AML-193 (cell line): ENCODE measurements at places on chromosomes 6 and 20.
A peak's percentile ranks its signal among the peaks of the same experiment; 100 is the strongest.

GRCh38 chr6:42864602-42865001, 14.8 kb upstream of the RPL7L1 start:
- no peak for DNase-seq

- DNase-seq = no peak
Observed at GRCh38 chr6:42293386-42293977, 75.8 kb upstream of the MRPS10 start.

DNA sequence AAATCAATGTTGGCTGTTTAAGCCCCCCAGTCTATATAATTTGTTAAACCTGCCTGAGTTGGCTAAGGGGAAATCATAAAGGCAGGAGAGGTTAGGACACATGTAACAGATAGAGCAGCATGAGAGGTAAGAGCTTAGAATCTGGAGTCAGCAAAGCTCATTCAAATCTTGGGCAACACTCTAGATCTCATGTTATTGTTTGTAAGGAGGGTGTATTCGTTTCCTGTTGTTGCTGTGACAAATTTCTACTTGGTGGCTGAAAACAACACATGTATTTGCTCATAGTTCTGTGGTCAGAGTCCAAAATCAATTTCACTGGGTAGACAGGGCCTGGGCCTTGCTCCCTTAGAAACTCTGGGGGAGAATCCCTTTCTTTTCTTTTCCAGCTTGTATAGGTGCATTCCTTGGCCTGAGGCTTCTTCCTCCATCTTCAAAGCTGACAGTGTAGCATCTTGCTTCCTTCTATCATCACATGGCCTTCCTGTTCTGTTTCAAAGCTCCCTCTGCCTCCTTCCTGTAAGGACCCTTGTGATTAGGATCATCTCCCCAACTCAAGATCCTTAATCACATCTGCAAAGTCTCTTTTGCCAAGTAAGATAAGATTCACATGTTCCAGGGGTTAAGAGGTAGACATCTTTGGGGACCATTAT, 4.4 kb downstream of the LY86 start:
- DNase-seq = peak; percentile 47

DNA sequence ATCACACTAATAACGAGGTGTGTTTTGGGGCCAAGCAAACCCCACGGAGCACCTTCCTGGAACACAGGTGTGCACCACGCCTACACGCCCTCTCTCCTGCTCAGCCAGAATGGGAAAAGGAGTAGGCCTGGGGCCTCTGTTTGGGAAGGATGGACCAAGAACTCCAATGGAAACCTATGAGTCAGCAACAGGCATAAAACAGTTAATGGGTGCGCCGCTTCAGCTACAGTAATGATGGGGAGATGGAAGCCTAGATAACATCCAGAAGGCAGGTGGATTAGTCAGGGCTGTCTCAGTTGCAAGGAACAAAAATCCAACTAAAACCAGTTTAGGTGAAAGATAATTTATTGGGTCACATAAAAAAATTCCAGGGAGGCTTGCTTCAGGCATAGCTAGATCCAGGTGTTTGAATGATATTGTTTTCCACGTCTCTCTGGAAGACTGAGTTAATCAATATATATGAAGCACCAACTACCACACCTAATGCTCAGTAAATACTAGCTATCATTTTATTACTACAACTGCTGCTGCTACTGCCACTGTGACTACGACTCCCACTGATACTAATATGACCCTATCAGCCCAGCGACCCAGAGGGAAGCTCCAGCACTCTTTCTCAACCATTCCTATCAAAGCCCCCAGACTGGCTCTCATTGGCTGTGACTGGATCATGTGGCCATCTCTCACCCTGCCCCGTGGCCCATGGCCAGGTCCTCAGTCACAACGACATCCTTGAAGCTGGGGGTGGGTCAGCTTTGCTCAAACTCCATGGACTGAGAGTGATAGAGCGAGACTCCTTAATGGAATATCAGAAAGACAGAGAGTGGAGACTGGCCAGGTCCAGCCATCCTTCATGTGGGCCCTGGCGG, 155.2 kb upstream of the PTPN1 start:
- DNase-seq = no peak

DNA sequence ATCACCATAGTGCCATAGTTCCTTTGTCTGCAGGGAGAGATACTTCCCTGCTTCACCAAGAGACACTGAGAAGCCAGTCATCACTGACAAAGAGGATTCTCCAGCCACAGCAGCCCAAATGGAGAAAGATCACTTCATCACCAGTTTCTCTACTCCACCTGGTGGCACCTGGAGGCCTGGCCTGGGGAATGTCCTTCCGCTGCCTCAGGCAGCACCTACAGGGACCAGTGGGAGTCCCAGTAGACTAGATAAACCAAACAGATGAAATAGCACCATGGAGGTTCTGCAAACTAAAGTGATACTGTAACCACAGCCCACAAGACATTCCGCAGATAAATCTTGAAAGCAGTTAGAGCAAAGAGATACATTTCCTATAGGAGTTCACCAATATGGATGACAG, 266.5 kb downstream of the C6orf118 start:
- no peak for DNase-seq

GRCh38 chr6:114833211-114833610, 490.4 kb upstream of the HS3ST5 start:
- no peak for DNase-seq

DNA sequence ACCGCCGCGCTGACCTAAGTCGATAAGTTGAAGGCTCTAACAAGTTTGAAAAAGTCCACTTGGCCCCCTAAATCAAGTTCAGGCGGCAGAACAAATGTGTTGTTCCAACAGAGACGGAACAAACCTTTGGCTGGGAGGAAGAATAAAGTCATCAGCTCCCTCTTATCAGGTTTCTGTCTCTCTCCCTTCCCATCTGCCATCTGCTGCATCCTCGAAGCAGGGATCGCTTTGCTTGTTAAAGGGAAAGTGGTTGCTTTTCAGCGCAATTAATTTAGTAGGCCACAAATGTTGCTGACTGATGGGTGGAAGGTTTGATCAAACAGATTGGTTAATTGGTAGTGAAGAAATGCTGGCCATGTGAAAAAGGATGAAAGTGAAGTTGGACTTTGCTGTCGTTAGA, 64.3 kb downstream of the CDH4 start:
- DNase-seq = no peak

DNA sequence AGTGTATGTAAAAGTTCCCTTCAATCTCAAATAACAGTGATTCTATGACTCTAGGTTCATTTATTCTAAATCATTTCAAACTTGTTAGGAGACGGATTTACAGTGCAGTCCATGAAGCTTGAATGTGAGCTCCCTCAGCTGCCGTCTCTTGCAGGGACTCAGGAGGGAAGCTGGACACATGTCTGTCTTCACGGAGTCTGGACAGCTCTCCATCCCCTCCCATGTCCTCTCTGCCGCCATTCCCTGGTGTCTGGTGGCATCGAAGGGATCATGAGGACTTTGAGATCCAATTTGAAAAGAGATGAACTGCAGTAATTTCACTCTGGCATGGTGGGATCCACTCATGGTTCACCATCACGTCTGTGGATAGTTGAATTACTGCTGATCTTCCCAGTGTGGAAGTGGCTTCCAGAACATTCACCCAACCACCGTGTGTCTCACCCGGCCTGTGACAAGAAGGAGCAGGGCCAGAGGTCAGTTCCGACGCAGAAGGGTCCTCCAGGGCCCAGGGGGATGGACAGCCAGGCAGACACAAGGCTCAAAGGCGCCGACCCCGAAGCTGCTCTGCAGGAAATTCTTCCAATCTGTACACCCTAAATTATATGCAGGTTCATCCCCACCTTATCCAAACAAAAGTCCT, 370.1 kb downstream of the THBS2 start:
- no peak for DNase-seq

DNA sequence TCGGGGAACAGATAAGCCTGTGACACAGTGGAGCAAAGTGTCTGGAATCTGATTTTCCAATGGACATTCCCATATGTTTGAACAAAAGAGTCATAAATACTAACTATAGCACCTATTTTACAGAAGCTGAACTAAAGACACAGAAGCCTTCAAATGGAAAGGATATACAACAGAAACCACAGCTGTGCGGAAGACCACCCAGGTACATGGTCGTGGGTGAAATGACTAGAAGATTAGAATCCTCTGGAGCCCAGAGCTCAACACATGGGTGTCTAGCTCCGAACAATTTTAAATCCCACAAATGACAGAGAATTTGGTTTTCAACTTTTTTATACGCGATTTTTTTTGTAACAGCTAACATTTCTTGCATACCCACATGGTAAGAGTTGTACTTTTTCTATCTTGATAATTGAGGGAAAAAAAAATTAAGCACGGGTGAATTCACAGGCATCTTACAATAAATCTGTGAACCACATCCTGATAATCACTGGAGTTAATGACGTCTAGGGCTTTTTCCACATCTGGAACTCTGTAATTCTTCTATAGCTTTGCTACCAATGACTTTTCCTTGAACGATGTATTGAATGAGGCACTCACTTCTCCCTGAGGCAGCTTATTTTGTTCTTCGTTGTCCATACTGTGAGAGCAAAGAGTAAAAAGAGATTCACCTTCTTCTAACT, 271.1 kb upstream of the AGPAT4 start:
- no peak for DNase-seq

- DNase-seq = no peak
Observed at GRCh38 chr6:124054034-124054433, 250.4 kb downstream of the NKAIN2 start.

- DNase-seq = peak; percentile 97
Observed at GRCh38 chr6:6661684-6662083, 73.2 kb downstream of the LY86 start.

GRCh38 chr20:2390951-2391675, 10.4 kb downstream of the TGM6 start:
- DNase-seq = no peak

DNA sequence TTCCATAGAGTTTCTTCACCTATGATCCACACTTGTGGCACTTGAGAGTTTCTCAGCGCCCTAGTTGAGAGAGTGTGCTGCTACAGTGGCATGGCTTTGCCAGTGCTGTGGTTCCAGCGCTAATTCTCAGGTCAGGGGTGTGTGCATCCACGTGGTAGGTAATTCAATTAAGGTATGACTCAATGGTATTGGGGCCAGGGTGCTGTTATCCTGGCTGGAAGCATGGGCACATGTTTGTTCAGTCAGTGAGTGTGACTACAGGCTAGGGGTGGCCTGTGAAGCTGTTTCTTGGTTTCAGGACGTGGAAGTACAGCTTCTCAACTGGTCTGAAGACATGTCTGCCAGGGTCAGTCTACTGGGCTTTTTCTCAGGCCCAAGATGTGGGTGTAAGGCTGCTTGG, 3.0 kb upstream of the SEMG2 start:
- DNase-seq = no peak

- DNase-seq = no peak
Observed at GRCh38 chr6:38404355-38404754, 235.4 kb downstream of the BTBD9 start.

- no peak for DNase-seq
Observed at GRCh38 chr20:40583636-40584035, 105.4 kb downstream of the MAFB start.

DNA sequence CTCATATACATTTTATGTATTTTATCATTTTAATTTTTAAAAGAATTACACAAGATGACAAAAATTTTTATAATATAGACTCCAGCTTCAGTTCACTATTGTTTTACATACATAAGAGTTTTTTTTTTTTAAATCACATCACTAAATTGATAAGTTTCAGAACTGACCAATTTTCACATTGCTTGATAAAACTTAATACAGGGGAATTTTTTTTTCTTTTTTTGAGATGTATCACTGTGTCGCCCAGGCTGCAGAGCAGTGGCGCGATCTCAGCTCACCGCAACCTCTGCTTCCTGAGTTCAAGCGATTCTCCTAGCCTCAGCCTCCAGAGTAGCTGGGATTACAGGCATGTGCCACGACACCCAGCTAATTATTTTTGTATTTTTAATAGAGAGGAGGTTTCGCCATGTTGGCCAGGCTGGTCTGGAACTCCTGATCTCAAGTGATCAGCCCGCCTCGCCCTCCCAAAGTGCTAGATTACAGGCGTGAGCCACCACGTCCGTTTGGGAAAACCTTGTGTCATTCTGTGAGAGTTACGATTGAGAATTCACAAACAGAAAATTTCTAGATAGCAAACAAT, 36.6 kb upstream of the BTN3A2 start:
- no peak for DNase-seq

- DNase-seq = peak; percentile 88
Observed at GRCh38 chr20:25042531-25043498, 15.1 kb downstream of the ACSS1 start.

DNA sequence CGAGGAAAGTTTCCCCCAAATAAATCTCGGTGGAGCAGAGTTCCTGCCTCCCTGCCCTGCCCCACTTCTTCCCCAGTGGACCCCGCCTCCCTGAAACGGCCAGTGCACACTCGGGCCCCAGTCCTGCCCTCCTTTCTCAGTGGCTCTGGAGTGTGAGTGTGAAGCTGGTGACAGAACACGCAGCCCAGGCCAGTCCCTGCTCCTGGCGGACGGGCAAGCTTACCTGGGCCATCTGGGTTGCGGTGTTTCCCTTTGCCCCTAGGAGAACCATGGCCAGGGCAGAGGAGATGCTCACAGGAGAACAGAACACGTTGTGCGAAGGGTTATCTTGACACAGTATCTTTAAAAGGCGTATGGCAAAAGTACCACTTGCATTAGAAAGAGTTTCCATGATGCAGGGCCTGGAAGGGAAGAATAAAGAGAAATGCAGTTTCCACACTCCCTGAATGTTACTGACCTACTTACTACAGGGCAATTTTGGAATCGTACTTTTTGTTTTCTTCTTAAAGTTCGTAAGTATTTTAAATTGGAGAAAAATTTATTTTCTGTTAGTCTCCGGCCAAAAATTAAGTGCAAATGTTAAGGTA, 2.8 kb downstream of the SERPINB9 start:
- no peak for DNase-seq

DNA sequence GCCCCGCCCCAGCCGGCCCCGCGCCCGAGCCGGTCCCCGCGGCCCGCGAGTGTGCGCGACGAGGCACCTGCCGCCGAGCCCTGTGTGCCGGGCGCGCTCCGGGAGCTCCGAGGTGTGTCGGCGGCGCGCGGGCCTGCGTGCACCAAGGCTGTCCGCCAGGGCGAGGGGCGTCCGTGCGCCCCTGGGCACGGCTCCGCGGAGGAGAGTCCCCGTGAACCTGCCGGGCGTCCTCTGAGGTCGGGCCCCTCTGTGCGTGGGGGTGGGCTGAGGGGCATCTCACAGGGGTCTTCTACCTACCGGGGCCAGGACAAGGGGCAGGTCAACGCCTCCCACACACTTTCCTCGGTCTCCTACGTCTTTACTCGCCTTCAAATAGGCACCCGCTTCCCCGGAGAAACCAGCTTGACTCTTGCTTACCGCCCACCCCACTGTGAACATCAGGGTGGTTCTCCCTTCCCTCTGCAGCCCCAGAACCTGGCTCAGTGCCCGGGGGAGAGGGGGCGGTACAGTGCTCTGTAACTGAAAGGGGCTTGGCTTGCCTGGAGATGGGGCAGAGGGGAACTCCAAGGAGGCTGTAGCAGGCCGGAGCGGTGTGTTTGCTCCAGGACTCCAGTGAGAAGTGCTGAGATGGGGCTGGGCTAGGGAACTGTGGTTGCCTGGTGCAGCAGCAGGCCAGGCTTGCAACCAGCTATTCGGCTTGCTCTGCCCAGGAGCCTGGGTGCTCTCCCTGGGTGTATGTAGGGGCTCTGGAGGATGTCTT, at the start of gene SAMD10:
TSS of gene SAMD10 (minus strand) at position 86 of the 760 bp plus-strand sequence. CDS start 175 bp downstream, outside the sequence.
- DNase-seq = peak; percentile 25

DNA sequence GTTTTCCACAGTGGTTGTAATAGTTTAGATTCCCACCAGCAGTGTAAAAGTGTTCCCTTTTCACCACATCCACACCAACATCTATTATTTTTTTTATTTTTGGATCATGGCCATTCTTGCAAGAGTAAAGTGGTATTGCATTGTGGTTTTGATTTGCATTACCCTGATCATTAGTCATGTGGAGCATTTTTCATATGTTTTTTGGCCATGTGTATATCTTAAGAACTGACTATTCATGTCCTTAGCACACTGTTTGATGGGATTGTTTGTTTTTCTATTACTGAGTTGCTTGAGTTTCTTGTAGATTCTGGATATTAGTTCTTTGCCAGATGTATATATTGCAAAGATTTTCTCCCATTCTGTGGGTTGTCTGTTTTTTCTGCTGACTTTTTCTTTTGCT, 820.1 kb downstream of the TENT5A start:
- no peak for DNase-seq
